ENCODE measurements at places on chromosomes 13 and 19.

DNA sequence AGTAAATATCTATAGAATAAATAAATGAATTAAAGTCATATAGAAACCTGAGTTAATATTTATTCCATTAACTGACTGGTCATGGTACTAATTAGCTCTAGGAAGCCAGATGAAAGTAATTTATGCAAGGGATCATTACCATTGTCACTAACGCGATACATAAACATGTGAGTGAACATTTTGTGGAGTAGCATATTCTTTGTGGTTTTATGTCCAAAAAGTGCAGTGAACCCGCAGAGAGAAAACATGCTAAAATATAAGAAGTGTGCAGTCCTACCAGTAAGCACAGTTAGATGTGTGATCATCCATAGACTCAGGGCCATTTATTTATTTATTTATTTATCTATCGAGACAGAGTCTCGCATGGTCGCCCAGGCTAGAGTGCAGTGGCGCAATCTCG lies 1.6 kb downstream of the GPR183 start:
- no peak for DNase-seq

DNA sequence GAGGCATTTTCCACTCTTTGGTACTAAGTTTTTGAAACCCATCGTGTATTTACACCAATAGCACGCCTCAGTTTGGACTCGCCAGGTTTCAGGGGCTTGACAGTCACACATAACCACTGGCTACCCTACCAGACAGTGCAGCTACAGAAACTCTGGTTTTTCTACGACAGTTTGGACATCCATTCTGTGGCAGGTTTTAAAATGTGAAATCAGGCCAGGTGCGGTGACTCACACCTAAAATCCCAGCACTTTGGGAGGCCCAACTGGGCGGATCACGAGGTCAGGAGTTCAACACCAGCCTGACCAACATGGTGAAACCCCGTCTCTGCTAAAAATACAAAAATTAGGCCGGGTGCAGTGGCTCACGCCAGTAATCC lies 13.2 kb downstream of the KDELR1 start:
- DNase-seq = no peak

DNA sequence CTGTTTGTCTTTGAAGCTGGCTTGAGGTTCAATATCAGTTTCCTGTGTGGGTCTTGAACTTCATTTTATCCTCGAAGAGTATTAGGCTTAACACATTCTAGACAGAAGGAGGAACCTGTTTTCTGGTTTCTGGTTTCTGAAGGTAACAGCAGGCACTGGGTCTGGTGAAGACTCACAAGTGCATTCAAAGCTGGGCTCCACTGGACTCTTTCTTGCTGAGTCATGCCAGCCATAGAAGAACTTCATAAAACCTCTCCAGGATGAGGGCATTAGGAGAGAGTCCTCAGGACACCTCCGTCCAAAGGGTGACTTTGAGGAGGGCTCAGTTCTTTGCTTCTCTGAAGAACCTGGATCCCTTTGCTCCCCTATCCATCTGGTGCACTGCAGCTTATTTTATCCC lies 668.6 kb upstream of the SLC10A2 start:
- no peak for DNase-seq

DNA sequence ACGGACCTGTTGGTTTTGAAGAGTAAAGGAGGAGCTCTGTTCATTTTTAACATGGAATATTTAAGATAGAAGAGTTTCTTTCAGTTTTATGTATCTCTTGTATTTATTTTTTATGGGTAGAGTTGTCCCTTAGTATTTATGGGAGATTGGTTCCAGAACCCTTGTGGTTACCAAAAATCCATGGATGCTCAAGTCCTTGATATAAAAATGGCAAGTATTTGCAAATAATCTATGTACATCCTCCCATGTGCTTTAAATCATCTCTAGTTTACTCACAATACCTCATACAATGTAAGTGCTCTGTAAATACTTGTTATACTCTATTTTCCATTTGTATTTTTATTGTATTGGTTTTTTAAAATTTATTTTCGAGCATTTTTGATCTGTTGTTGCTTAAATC lies 63.1 kb downstream of the TM9SF2 start:
- DNase-seq = no peak

DNA sequence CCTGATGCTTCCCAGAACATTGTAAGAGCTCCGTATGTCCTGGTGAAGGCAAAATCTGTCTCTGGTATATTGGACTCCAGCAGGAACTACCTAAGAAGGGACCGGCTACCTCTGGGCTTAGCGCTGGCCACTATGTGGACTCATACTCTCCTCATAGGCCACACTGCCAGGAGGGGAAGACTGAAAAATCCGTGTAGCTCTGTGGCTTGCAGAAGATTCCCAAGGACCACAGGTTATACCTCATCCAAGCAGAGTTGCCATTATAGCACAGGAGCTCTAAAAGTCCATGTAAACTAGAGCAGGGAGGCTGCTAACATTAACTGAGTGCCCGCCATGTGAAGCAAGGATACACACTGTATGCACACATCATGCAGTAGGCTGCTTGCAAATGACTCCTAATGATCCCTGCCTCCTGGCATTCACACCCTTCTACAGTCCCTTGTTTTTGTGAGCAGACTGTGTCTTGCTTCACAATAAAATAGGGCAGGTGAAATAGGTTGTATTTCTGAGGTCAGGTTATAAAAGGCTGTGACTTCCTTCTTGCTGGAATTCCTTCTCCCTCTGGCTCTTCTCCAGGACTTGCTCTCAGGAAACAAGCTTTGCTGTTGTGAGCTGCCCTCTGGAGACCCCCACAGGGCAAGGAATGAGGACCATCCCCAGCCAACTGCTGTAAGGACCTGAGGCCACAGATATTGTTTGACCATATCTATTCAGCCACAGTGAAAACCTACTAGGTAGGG lies 192.6 kb upstream of the UBL3 start:
- no peak for DNase-seq

GRCh38 chr13:108427355-108427754 lies 157.8 kb downstream of the TNFSF13B start:
- no peak for DNase-seq

- DNase-seq = no peak
These were observed 11.5 kb upstream of the CAPNS1 start for GRCh38 chr19:36128392-36128736.

GRCh38 chr19:33295621-33296487 lies 6.5 kb downstream of the CEBPA start:
- no peak for DNase-seq

DNA sequence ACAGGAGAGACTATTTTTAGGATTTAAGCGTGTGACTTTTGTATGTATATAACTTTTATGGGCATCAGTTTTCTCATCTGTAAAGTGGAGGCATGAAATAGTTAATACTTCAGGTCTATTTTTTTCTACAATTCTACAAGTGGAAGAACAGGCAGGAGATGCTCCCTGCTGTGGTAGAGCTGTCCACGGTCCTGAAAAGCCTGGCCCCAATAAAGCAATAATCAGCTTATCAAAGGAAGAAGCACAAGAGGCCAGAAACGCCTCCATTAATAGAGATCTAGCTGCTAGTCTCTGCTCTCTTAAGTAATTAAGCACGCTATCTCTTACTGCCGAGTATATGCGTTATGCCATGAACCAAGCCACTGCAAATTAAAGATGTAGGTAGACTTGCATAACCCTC lies 28.0 kb upstream of the WASF3 start:
- DNase-seq = no peak

- DNase-seq = no peak
These were observed 285.4 kb downstream of the ATP8A2 start for GRCh38 chr13:25657157-25657556.

GRCh38 chr13:42384265-42384664 lies 112.3 kb downstream of the AKAP11 start:
- no peak for DNase-seq

Measured in stimulated activated CD8-positive, alpha-beta memory T cell treated with anti-CD3 and anti-CD28 coated beads, Interleukin-4, amount 100 ng/mL, for 1 hour (primary cell).